IPS DF 6.9 (cell line): ENCODE measurements at places on chromosomes 16 and 17.

GRCh38 chr16:64541621-64542020, 580.2 kb downstream of the CDH11 start:
- no peak overlapping the region for H3K27ac ChIP-seq
- H3K27me3 ChIP-seq, result no peaks in the 10 kb centered on the region
- H3K4me1 ChIP-seq, result no peaks in the 10 kb centered on the region
- H3K36me3 ChIP-seq, result no peaks in the 10 kb centered on the region
- no peak for DNase-seq
- H3K4me3 ChIP-seq, result no peak overlapping the region

DNA sequence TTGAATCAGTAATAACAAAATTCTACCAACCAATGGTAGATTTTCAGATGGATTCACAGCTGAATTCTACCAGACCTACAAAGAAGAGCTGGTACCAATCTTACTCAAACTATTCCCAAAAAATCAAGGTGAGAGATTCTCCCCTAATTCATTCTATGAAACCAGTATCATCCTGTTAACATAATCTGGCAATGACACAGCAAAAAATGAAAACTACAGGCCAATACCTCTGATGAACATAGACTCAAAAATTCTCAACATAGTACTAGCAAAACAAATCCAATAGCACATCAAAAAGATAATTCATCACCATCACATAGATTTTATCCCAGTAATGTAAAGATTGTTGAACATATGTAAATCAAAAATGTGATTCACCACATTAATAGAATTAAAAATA, 234.4 kb upstream of the KIF2B start:
- no peaks in the 10 kb centered on the region for H3K4me1 ChIP-seq
- no peak overlapping the region for H3K27ac ChIP-seq
- no peak for DNase-seq

DNA sequence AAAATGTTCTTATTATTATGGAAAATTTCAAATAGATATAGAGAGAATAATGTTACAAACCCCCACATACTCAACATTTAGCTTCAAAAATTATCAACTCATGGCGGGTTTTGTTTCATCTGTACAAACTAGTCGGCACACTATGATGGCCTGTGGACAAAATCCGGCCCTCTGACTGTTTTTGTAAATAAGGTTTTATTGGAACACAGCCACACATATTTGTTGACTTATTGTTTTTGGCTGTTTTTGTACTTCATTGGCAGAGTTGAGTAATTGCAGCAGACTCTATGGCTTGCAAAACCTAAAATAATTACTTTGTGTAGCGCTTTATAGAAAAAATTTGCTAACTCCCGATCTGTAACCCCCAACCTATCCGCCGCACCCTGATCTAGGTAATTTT, 41.4 kb upstream of the CLEC18A start:
- H3K27me3 ChIP-seq, result no peaks in the 10 kb centered on the region
- no peaks in the 10 kb centered on the region for H3K4me1 ChIP-seq
- H3K36me3 ChIP-seq, result no peaks in the 10 kb centered on the region
- no peak for DNase-seq

DNA sequence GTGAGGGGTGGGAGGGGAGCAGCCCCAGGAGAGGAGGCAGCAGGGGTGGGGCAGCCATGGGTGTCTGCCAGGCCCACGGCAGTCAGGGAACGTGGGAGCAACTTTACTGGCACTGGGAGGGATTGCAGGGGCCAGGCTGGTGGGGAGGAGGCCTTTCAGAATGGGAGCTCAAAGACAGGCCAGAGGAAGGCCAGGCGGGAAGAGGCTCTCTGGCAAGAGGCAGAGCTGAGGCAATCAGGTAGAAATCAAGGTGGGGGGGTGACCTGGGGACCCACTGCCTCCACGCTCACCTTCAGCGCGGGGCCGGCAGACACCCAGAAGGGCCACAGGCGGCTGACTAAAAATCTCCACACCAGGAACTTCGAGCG, 11.9 kb upstream of the GSE1 start:
- no peaks in the 10 kb centered on the region for H3K36me3 ChIP-seq
- H3K4me3 ChIP-seq, result no peak overlapping the region
- H3K27me3 ChIP-seq, result no peaks in the 10 kb centered on the region
- no peak overlapping the region for H3K27ac ChIP-seq

- no peaks in the 10 kb centered on the region for H3K4me1 ChIP-seq
- H3K36me3 ChIP-seq, result no peaks in the 10 kb centered on the region
- no peak for DNase-seq
- H3K4me3 ChIP-seq, result no peak overlapping the region
Observed at GRCh38 chr17:31935512-31935911, 1.3 kb upstream of the SUZ12 start.

- H3K4me3 ChIP-seq, result no peak overlapping the region
- no peak overlapping the region for H3K27ac ChIP-seq
- no peaks in the 10 kb centered on the region; the same call in 1 of the 2 replicates for H3K36me3 ChIP-seq
- H3K27me3 ChIP-seq, result no peaks in the 10 kb centered on the region
- no peak for DNase-seq
Observed at GRCh38 chr16:87960852-87961251, 9.6 kb downstream of the BANP start.

DNA sequence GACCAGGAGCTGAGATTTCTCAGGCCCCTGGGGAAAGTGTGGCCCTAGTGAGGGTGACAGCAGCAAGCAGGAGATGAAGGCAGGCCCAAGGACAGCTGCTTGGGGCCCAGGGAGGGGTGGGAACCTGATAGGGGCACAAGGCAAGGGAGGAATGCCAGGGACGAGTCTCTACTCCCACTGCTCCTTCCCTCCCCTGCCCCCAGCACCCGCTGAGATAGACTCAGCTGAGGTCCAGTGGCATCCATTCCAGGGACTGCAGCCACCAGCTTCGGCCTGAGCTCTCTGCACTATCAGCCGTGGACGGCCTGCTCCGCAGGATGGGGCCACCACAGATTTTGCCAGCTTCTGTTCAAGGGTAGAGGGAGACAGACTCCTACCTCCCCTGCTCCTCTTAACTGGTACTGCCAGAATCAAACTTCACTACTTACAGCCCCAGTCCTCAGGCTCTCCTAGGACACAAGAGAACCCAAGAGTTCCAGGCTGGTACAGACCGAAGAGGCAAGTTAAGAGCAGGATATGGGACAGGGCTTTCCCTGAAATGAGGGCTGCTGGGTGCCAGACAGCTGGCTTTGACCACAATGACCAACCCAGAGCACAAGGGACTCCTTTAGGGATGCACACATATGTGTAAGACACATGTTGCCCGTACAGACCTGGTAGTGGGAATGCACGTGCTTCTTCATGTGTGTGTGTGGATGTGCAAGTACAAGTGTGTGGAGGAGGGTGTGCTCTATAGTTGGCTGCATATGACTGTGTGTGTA, 5.5 kb downstream of the CACNB1 start:
- no peak overlapping the region for H3K27ac ChIP-seq
- H3K4me3 ChIP-seq, result no peak overlapping the region
- peaks cover 22% of the 10 kb centered on the region for H3K36me3 ChIP-seq
- DNase-seq, result no peak
- no peaks in the 10 kb centered on the region for H3K27me3 ChIP-seq

- H3K4me3 ChIP-seq, result no peak overlapping the region
- no peaks in the 10 kb centered on the region for H3K27me3 ChIP-seq
- DNase-seq, result no peak
Observed at GRCh38 chr17:63533433-63534077, 10.4 kb downstream of the KCNH6 start.

DNA sequence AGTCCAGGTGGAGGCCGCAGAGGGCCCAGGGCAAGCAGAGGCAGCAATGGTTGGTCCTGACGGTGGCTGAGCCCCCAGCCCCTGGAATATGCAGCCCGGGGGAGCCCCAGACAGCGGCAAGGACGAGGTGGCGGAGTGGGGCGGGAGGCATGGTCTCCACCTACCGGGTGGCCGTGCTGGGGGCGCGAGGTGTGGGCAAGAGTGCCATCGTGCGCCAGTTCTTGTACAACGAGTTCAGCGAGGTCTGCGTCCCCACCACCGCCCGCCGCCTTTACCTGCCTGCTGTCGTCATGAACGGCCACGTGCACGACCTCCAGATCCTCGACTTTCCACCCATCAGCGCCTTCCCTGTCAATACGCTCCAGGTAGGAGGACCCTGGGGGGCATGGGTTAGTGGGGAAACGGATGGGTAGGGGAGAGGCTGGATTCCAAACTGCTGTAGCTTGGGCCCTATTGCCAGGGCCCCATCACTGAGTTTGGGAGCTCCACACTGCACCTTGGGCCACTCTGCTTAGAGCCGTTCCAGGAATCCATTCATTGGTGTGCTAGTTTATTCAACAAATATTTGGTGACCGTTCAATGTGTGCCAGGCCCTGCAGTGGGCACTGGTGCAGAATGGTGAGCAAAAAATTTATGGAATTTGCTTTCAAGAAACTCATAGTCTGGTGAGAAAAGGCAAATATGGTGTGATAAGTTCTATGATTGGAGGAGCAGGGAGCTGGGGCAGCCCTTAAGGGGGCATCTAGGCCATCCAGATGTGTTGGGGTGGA, 3.8 kb downstream of the RASL10B start:
- peaks cover 6% of the 10 kb centered on the region; the same call in 1 of the 2 replicates for H3K27me3 ChIP-seq
- no peak overlapping the region for H3K4me3 ChIP-seq

GRCh38 chr16:8956265-8957062, 7.2 kb downstream of the USP7 start:
- no peak overlapping the region for H3K27ac ChIP-seq
- no peaks in the 10 kb centered on the region for H3K36me3 ChIP-seq
- no peak overlapping the region for H3K4me3 ChIP-seq
- no peak for DNase-seq

- peak overlapping the region; percentile 86; the same call in 1 of the 2 replicates for H3K4me3 ChIP-seq
- H3K36me3 ChIP-seq, result peaks cover 6% of the 10 kb centered on the region; the same call in 1 of the 2 replicates
- H3K27me3 ChIP-seq, result no peaks in the 10 kb centered on the region
- H3K27ac ChIP-seq, result no peak overlapping the region
- DNase-seq, result no peak
Observed at GRCh38 chr17:76102944-76103273, 678 bp downstream of the EXOC7 start.

DNA sequence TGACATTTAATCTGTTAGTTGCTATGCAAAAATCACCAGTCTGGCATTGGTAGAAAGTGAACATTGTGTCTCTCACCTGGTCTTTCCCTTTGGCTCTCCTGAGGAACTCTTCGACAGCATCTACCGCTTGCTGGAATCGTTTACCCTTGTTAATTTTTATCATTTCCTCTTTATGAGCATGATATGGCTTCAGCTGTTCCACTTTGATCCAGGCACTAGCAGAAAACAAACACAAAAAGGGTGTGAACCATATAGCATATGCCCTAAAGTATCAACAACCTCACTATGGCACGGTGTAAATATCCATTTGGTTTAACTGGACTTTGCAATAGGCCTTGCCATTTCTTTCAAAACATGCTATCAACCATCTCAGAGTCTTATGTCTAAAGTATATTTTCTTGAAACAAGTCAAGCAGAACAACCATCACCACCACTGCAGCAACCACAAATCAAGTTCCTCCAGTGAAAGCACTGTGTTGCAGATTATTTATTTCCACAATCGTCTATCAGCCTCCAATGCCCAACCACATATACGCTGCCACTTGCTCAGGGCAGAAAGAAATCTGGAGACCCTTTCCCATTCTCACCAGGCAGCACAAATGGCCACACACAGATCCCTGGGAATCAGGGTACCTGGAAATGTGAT, 14.3 kb downstream of the GLYR1 start:
- DNase-seq, result no peak
- no peaks in the 10 kb centered on the region for H3K4me1 ChIP-seq
- H3K27ac ChIP-seq, result no peak overlapping the region
- no peak overlapping the region for H3K4me3 ChIP-seq

GRCh38 chr16:56372013-56372634, 53.2 kb downstream of the AMFR start:
- no peaks in the 10 kb centered on the region for H3K4me1 ChIP-seq
- H3K27me3 ChIP-seq, result no peaks in the 10 kb centered on the region
- H3K4me3 ChIP-seq, result no peak overlapping the region
- H3K27ac ChIP-seq, result no peak overlapping the region

DNA sequence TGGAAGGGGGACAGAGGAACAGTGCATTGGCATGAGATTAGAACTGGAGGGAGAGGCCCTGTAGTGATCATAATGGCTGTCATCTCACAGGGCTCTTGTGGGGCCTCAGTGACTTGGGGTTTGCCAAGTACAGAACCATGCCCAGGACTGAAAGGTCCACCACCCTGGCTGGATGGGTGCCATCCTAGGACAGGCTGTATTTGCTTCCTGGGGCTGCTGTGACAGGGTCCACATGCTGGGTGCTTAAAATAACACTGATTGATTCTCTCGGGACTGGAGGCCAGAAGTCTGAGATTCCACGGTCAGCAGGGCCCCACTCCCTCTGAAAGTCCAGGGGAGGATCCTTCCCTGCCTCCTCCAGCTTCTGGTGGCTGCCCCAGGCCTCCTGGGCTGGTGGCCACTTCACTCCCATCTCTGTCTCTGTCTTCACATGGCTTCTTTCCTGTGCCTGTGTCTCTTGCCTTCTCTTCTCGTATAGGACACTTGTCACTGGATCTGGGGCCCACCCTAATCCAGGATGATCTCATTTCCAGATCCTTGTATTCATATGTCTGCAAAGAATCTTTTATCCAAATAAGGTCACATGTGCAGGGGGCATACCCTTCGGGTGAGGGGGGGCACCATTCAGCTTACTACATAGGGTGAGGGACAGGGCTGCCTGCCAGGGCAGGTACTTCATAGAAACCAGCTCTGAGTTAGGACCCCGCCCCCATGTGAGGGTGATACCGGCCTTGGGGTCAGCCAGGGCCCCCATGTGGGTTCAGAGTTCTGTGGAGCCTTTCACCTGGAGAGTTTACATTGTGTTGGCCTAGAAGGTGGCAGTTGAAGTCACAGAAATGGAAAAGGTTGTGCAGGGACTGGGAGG, 52.6 kb downstream of the USP22 start:
- H3K4me3 ChIP-seq, result no peak overlapping the region
- H3K27ac ChIP-seq, result no peak overlapping the region
- H3K27me3 ChIP-seq, result no peaks in the 10 kb centered on the region
- DNase-seq, result no peak
- no peaks in the 10 kb centered on the region for H3K4me1 ChIP-seq
- H3K36me3 ChIP-seq, result no peaks in the 10 kb centered on the region; the same call in 1 of the 2 replicates

DNA sequence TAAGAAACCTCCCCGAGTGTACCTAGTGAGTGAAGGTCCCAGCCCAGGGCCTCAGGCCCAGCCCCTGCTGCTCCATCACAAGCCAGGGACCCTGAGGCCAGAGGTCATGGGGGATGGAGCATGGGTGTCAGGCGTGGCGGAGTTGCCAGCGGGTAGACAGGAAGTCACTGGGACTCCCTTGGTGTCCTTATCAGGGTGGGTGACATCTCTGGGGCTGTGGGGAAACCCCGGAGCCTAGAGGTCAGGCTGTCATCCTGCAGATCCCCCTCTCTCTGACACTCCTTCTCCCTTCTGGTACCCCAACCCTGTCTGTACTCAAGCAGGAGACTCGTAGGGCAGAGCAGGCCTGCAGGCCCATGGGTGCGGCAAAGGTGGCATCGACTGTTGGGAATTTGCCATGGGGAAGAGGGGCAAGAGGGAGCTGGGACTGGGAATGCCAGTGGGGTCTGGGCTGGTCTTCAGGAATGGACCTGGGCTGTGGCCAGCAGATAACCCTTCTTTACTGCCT, 10.8 kb upstream of the ADGRG1 start:
- no peak for DNase-seq
- peaks cover 9% of the 10 kb centered on the region for H3K4me1 ChIP-seq
- H3K27me3 ChIP-seq, result no peaks in the 10 kb centered on the region
- no peak overlapping the region for H3K27ac ChIP-seq
